ENCODE measurements at places on chromosomes 6 and 20. TPM values are rescaled to one million over a fixed set of nuclear protein-coding genes. Genes with fewer than 3 reads are reported as not detected.

Gene IL17A
- not detected for total RNA-seq

Gene PDE7B
- 48.1 TPM for total RNA-seq

Gene FOXF2
- total RNA-seq = 55.7 TPM

Gene LY6G6D
- total RNA-seq = not detected

Gene ADGRB3
- 0.15 TPM for total RNA-seq

Data from smooth muscle cell of trachea (primary cell).